ENCODE measurements at places on chromosomes 6 and 20.

- DNase-seq: no peak
Measured at GRCh38 chr20:4978050-4978918, 23.0 kb downstream of the SLC23A2 start.

DNA sequence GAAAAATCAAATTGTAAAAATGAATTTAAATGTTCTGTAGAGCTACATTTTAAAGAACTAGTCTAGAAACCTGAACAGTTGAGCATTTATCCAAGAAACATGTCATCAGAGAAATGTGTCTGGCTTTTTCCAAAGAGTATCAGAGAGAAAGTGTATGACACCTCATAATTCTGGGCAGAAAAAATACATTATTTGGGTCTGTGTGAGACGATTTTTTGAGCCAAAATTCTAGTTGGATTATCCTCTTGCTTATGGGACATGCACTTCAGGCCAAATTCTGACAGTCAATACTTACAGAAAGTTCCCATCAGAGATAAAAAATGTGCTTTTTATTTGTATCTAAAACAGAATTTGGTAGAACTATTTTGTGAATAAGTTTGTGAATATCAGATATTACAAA, 1242.7 kb downstream of the EPHA7 start:
- DNase-seq: no peak

GRCh38 chr6:34065466-34066217, 80.2 kb downstream of the GRM4 start:
- DNase-seq: no peak

- DNase-seq: peak; percentile 41
Measured at GRCh38 chr6:10081957-10082356, 332.9 kb downstream of the TFAP2A start.

GRCh38 chr6:68892452-68892851, 257.4 kb downstream of the ADGRB3 start:
- DNase-seq: no peak

- DNase-seq: no peak
Measured at GRCh38 chr20:50256577-50256976, 65.9 kb downstream of the CEBPB start.

DNA sequence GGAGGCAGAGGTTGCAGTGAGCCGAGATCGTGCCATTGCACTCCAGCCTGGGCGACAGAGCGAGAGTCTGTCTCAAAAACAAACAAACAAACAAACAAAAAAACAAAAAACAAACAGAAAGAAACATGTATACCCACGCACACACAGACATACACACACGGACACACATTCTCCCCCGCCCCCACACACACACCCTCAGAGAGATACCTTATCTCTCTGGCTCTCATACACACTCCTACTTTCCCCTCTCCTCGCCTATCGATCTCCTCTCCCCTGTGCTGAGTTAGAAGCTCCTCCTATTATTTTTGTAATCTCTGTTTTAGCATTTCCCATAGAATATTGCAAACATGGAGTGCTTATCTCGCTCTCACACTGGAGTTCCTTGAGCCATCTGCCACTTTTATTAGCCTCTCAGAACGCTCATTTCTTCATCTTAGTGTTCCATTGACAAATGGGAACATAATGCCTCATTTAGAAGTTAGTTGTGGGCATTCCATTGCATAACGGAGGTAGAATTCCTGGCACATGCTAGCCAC, 144.2 kb upstream of the CITED2 start:
- no peak for DNase-seq

DNA sequence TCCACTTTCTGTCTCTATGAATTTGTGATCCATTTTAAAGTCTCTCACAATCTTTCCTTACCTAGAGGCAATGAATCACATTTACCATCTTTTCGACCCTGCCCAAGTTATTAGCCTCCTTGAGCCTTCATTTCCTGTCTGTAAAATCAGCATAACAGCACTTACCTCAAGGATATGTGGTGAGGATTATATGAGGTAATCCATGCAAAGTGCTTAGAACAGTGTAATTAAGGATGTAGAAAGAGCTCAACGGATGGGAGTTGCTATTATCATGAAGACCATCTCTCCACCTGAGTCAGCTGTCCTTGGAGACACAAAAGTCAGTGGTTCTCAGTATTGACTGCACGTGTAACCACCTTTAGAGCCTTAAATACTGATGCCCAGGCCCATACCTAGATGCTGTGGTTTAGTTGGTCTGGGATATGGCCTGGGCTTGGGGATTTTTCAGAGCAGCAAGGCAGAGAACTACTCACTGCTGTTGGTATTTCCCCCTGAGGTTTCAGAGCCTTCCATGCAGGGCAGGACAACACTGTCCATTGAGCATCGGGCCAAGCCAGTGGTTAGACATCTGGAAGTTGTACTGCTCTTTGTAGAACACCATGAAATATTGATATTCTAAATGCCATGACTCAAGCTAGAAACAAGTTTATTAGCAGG, 55.8 kb downstream of the LYRM2 start:
- no peak for DNase-seq

DNA sequence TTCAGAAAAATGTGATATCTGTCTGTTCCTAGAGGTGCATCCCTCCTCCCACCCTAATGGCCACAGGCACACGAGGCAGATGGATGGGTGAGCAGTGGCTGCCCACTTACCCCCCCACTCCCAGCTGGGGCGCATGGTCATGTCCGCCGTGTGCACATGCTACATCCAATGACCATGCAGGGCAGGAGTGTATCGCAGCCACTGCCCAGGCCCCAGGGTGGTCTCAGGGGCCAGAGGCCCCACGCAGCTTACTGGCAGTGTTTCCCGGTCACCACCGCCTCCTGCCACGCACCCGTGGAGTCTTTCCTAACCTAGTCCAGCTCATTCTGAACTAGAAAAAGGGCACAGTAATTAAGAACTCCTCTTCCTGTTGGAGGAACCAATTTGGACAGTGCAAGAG, 11.7 kb upstream of the HTR1B start:
- DNase-seq: no peak

GRCh38 chr6:3752531-3753227, 1.2 kb upstream of the PXDC1 start:
- no peak for DNase-seq

- DNase-seq: no peak
Measured at GRCh38 chr20:33095249-33095648, 15.8 kb downstream of the BPIFB4 start.

DNA sequence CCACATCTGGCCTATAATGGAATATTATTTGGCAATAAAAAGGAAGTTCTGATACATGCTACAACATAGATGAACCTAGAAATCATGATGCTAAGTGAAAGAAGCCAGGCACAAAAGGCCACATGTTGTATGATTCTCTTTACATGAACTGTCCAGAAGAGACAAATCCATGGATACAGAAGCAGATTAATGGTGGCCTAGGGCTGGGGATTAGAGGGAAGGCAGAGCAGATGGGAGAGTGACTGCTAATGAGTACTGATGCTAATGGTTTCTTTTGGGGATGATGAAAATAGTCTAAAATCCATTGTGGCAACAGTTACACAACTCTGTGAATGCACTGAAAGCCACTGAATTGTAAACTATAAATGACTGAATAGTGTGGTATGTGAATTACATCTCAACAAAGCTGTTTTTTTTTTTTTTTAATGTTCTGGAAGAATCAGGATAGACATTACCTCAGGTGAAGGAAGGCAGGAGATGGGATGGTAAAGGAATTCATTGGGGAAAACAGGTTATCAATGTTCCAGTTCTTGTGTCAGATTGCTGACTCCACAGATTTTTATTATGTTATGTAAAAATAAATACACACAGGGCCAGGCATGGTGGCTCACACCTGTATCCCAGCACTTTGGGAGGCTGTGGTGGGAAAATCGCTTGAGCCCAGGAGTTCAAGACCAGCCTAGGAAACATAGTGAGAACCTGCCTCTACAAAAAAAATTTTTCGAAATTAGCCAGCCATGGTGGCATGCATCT, 8.9 kb upstream of the SOX12 start:
- DNase-seq: no peak

- no peak for DNase-seq
Measured at GRCh38 chr6:53309059-53309900, 39.5 kb downstream of the ELOVL5 start.

DNA sequence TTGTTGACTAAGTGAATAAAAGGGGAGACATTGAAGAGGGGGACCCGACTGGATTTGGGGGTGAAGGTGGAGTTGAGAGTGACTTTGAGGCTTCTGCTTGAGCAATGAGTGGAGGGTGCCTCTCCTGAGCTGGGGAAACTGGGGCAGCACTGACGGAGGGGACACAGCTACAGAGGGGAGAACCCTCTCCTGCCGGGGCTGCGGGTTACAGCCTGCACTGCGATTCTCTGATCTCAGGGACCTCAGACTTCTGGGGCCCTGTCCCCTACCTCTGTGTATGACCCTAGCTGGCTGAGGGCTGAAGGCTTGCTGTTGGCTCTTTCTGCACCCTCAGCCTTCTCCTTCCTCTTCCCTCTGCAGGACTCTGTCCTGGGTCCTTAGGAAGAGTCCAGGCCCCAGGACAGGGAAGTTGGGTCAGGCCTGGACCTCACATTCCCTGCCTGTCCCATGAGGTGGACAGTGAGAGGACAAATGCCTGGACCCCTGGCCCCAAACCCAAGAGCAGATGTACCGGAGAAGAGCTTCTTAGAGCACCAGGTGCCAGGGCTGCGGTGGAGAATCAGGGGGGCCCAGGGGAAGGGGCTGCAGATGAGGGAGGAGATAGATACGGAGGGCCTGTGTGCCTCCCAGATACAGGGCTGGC, 13.7 kb upstream of the FAM110A start:
- DNase-seq: no peak

DNA sequence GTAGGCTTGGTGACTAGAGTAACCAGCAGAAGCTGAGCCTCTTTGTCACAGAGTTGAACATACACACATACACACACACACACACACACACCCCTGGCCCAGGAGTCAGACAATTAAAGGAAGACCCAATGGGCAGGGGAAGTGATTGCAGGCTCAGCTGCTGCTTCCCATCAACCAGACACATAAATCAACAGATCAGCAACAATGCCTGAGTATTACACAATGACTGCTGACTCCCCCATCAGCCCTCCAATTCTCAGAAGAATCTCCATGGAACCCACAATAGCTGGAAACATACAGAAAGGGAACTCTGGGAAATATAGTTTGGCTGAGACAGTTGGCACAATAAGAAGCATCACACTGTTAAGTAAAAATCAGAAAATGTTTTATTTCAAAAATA, 270.4 kb upstream of the PLCB4 start:
- peak; percentile 75 for DNase-seq

GRCh38 chr20:22626496-22626895, 42.1 kb upstream of the FOXA2 start:
- DNase-seq: no peak

- DNase-seq: no peak
Measured at GRCh38 chr6:146503096-146503495, 40.5 kb upstream of the RAB32 start.

DNA sequence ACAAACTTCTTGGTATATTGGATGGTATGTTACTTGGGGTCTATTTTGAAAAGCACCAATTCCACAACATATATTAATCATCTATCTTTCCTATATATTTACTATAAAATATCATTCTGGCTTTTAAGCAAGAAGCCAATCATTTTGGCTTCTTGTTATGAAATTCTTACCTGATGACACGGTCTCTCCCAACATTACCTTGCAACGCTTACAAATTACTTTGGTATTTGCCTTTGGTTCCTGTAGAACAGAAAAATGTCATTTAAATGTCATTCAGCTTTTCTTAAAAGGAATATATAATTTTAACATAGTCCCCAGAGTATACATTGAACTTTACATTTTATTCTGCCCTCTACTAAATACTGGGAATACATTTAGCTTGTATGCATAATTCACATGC, 27.4 kb downstream of the UBE3D start:
- DNase-seq: no peak

DNA sequence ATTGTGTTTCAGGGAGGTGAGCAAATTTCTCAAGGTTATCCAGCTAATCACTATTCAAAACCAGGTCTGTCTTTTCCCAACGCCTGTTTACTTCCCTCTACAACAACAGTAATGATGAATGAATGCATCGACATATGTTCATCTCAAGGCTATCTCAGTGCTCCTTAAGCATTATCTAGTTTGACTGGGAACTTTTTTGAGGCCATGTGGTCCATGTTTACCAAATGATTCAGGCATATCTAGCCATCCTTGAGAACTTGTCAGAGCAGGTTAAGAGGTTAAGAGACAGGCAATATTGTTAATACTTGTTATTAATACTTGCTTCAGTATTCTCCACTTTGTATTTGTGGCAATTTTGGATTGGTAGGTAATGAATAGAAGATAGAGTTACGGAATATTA, 1038.4 kb upstream of the FLRT3 start:
- DNase-seq: no peak

Measured in MV-4-11 (cell line).